ENCODE measurements at places on chromosomes 5 and 9.

DNA sequence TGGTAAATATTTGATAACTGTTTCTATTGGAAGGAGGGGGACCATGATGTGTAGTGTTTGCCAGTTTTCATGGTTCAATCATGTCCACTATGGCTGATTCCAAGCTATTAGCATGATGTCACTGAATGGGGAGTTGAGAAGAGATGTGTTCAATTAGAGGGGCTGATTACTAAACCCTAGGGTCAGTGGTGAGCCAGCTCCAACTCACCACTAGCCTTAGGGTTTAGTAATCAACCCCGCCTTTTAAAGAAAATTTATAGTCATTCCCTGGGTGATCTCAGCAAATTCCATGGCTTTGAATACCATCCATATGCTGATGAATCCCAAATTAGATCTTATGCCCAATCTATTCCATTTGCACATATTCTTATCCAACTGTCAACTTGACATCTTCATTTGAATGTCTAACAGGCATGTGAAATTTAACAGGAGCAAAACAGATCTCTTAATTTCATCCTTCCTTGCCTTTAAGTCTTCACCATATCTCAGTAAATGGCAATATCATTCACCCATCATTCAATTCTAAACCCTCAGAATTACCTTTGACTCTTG is 98.8 kb downstream of the GCNT1 start:
- DNase-seq = no peak

DNA sequence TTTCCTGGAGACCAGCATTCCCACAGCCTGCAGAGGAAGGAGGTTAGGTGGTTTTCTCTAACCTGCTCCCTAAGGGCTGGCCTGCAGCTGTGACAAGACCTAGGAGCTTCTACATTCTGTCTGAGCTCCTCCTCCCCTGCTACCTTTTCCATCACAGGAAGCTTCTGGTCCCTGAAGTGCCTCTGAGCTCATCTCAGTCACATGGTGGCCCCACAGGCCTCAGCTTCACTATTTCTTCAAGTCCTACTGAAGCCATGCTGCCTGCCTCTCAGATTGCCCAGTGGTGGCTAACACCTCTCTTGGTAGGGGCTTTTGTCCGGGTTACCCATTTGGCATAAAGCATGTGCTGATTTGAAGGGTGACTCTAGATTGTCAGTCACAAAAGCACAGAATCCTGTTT is 259.4 kb downstream of the CRB2 start:
- no peak for DNase-seq

DNA sequence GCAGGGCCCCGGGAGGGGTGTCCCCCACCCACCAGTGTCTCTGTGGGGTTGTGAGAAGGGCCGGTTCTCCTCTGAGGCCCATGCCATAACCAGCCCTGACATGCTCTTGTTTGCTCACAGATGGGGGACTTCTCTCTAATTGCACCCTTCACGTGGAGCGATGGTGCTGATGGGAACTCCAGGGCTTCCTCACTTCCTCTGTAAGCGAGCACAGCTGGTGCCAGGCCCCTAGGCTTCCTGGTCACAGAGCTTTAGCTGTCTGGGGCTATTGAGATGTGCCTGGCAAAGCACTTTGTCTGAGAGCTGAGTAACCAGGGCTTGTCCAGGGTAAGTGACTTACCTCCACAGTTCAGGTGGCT is 36.4 kb downstream of the PHF2 start:
- DNase-seq = no peak

GRCh38 chr9:99296291-99296951 is 74.3 kb downstream of the SEC61B start:
- peak; percentile 12 for DNase-seq

- peak; percentile 73 for DNase-seq
Measured at GRCh38 chr9:119487118-119487827, 118.0 kb upstream of the BRINP1 start.

DNA sequence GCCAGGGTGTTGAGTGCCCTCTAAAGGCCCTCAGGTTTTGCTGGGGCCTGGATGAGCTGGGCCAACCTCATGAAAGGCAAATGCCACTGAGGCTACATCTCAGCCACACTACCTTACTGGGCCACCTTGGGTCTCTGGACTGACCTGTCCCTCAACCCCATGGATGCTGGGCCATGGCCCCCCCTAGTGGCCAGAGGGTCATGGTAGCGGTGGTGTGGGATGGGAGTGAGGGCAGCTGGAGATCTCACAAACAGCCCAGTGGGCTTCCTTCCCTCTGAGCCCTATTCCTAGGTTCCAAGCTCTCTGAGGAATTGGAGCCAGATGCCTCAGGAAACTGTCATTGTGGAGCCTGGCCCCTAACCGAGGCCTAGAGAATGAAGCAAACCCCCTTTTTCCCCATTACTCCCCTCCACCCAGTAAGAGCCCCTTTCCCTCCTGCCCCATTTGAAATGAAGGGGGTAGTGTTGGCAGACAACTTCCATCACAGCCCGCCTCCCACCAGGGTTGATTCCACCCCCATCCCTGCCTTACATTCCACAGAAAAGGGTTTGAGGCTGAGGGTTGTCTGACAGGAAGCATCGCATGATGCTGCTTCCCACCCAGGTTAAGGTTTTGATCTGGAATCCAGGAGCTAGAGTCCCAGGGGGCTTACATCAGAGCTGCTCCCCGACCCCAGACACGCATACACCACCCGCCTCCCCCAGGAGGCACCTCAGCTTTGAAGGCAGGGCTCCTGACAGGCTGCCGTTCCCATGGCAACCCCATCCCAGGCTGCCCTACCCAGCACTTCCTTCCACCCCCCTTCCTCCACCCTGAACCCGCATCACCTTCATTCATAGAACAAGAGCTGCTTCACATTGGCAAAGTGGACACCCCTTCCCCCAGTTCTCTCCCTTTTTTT is 63.9 kb downstream of the PCDH1 start:
- DNase-seq = peak; percentile 32

DNA sequence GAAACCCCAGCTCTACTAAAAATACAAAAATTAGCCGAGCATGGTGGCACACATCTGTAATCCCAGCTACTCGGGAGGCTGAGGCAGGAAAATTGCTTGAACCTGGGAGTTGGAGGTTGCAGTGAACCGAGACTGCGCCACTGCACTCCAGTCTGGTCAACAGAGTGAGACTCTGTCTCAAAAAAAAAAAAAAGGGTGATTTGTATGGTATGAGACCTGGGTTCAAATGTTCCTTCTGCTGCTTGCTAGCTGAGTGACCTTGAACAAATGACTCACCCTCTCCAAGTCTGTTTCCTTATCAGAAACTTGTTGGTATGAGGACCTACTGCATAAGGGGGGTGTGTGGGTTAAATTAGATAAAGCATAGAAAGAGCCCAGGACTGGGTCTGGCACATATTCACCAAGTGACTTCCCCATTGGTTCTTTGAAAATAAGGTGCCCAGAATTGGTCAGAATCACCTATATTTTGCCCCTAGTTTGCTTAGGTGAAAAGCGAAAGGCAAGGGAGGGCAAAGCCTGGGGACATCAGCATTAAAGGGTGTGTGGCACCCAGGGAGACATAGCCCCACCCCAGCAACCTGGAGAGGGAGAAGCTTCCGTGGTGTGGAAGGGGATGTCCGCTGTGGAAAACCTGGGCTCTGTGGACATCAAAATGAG is 9.9 kb downstream of the SLC25A25 start:
- no peak for DNase-seq

DNA sequence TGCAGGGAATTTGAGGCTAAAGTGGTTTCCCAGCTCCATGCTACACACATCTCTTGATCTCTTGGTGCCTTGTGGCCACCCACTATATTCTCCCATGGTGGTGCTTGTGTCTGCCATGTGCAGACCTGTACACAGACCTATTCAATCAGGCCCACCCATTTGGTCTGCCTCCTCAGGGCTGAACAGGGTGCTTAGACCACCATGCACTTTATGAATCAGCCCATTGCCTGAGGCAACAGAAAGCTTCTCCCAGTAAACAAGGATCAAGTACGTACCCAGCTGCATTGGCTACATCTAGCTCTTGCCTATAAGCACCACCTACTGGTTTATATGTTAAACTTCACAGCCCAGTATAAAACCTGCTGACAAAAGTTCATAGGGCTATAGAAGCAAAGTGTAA is 664.3 kb upstream of the EDIL3 start:
- peak; percentile 13 for DNase-seq

- DNase-seq = no peak
Measured at GRCh38 chr9:124506931-124507879, at the start of gene NR5A1. Gene NR5A1 (minus strand): TSS chr9:124507399. CDS start chr9:124503395, 4,004 bp downstream.

All from NCI-H774 (cell line).